ENCODE measurements at places on chromosomes 2 and 18. TPM values are rescaled to one million over a fixed set of nuclear protein-coding genes. Genes with fewer than 3 reads are reported as not detected.

GRCh38 chr18:6315517-6316331 lies 99.0 kb downstream of the L3MBTL4 start:
- no peak overlapping the region for H3K27ac ChIP-seq
- H3K36me3 ChIP-seq, result peaks cover 10% of the 10 kb centered on the region
- H3K27me3 ChIP-seq, result no peaks in the 10 kb centered on the region
- no peak for DNase-seq
- H3K4me1 ChIP-seq, result no peaks in the 10 kb centered on the region

ZNF396 gene
- total RNA-seq, result 4.6 TPM

ANKRD36B gene
- 51.9 TPM for total RNA-seq

- H3K4me1 ChIP-seq, result peaks cover 5% of the 10 kb centered on the region
- DNase-seq, result no peak
- H3K4me3 ChIP-seq, result no peak overlapping the region
- H3K27me3 ChIP-seq, result no peaks in the 10 kb centered on the region
These were observed 77.6 kb upstream of the ID2 start for GRCh38 chr2:8604262-8604661.

CDH7 gene
- total RNA-seq, result not detected

DNA sequence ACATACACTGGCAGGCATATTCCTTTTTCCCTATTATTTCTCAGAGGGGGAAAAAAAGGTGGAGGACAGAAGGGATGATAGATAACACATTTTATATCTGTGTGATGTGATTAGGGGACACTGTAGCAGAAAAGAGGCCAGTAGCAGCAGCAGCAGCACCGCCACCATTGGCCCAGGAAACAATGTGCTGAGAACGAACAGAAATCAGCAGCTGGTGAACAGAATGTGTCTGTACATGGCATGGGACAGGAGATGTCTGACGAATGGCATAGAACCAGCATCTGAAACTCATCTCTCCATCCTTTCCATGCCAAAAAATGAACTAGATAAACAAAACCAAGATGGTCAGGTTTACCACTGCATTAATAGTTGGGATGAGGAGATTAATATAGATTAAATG lies 936.1 kb upstream of the ACVR2A start:
- no peak overlapping the region for H3K4me3 ChIP-seq
- no peak overlapping the region for H3K27ac ChIP-seq
- H3K36me3 ChIP-seq, result no peaks in the 10 kb centered on the region
- H3K4me1 ChIP-seq, result no peaks in the 10 kb centered on the region
- DNase-seq, result no peak

DNA sequence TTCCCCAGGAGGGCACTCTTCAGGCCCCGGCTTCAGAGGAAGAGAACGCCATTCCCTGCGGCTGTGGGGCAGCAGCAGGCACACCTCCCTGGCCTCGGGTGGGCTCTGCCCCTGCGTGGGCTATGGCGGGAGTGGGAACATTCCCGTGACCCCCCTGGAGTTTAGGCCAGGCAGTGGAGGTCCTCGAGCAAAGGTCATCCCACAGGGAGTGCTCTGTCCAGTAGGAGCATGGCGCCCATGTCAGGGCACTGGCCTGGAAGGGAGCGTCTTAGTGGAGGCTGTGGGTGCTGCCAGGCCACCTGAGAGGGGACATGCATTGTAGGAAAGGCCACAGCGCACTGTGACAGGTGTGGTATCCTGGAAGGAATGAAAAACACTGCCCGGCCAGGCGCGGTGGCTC lies 9.2 kb upstream of the NFATC1 start:
- H3K4me3 ChIP-seq, result no peak overlapping the region
- H3K27me3 ChIP-seq, result peaks cover 18% of the 10 kb centered on the region
- no peak overlapping the region for H3K27ac ChIP-seq
- peak; percentile 71 for DNase-seq
- peaks cover 9% of the 10 kb centered on the region for H3K4me1 ChIP-seq
- no peaks in the 10 kb centered on the region for H3K36me3 ChIP-seq

DNA sequence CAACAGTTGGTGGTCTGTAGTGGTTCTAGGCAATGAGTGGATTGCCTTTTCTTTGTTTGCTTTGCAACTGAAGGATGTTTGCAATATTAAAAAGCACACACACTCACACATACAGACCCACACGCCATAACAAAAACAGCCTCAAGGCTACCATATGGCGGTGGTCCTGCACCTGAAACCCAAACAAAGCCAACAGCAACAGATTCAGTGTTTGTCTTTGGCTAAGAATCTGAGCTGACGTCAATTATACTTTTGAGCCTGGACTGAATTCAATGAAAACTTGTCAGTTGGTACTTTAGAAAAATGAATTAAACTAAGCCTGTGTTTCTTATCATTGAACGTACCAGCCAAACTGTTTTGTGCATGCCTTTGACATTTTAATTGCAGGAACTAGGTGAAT lies 65.0 kb upstream of the NYAP2 start:
- no peaks in the 10 kb centered on the region for H3K27me3 ChIP-seq
- H3K27ac ChIP-seq, result no peak overlapping the region
- no peaks in the 10 kb centered on the region for H3K36me3 ChIP-seq
- no peak overlapping the region for H3K4me3 ChIP-seq

GRCh38 chr2:62760555-62760954 lies 55.0 kb downstream of the EHBP1 start:
- no peak overlapping the region for H3K27ac ChIP-seq
- H3K4me3 ChIP-seq, result no peak overlapping the region
- H3K36me3 ChIP-seq, result no peaks in the 10 kb centered on the region
- no peak for DNase-seq

DNA sequence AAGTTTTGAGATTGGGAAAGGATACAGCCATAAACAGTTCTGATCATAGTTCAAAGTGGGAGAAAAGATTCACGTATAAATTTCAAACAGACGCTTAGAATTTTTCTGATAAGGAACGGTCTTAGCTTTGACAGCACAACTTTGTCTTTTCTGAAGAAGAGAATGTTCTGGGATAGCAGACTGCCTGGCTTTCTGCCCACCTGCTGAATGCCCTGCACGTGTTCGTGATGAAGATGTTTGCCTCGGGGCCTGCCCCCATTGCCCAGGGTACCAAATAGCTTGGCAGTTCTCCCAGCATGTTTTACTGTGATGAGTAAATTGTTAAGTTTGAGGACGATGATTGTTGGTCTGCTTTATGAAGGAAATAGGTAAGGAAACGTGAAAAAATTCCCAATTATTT lies 4.6 kb downstream of the MRPL33 start:
- H3K27ac ChIP-seq, result peak overlapping the region; percentile 0
- no peaks in the 10 kb centered on the region for H3K36me3 ChIP-seq
- no peak for DNase-seq
- no peaks in the 10 kb centered on the region for H3K27me3 ChIP-seq

- H3K36me3 ChIP-seq, result no peaks in the 10 kb centered on the region
- no peak overlapping the region for H3K4me3 ChIP-seq
- no peak overlapping the region for H3K27ac ChIP-seq
- no peaks in the 10 kb centered on the region for H3K27me3 ChIP-seq
- DNase-seq, result no peak
- no peaks in the 10 kb centered on the region for H3K4me1 ChIP-seq
These were observed 53.6 kb downstream of the TMEM178A start for GRCh38 chr2:39719317-39719716.

MAL gene
- 15.2 TPM for total RNA-seq

ECEL1 gene
- not detected for total RNA-seq

HRH4 gene
- 0.67 TPM for total RNA-seq

COL3A1 gene
- 253 TPM for total RNA-seq

RMDN2 gene
- 22.1 TPM for total RNA-seq

DNAH6 gene
- 0.43 TPM for total RNA-seq

DNA sequence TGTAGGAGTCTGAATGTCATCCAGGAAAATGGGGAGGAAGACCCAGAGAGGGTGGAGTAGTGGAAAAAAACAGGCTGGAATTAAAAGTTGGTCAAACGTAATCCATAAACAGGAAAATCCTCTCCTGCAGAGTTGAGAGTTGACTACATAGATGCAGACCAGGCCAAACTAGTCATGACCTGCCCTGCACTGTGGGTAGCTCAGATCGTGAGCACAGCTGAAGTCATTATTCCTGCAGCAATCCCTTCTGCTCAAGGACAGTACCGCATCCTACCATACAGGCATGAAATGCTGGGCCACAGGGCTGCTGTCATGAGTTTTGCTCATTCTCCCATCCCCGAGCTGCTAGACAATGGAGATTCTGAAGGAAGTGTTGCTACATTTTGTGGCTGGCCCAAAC lies 352.2 kb downstream of the EN1 start:
- no peaks in the 10 kb centered on the region for H3K27me3 ChIP-seq
- H3K4me3 ChIP-seq, result no peak overlapping the region
- H3K4me1 ChIP-seq, result no peaks in the 10 kb centered on the region
- H3K27ac ChIP-seq, result no peak overlapping the region
- DNase-seq, result no peak
